ENCODE measurements at places on chromosomes 12 and 14.

- no peak for DNase-seq
Measured at GRCh38 chr14:99253890-99254289, 18.1 kb downstream of the BCL11B start.

- DNase-seq = no peak
Measured at GRCh38 chr12:125487336-125487735, 422.1 kb downstream of the AACS start.

DNA sequence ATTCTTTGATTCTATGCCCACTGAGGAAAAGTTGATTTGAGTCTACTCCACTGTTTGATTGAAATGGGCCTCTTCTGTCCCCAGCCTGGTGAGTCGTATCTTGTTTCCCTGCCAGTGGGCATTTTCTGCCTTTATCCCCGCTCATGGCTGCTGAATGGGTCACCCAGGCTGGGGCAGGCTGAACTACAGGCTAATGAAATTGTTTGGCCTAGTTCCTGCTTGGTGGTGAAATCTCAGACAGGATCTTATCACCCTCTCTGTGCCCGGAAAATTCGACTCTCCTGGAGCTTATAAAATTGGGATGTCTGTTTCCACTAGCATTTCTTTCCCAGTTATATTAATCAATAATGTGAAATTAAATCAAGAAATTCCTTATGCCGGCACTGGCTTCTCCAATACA is 65.0 kb downstream of the CHST11 start:
- DNase-seq = no peak

DNA sequence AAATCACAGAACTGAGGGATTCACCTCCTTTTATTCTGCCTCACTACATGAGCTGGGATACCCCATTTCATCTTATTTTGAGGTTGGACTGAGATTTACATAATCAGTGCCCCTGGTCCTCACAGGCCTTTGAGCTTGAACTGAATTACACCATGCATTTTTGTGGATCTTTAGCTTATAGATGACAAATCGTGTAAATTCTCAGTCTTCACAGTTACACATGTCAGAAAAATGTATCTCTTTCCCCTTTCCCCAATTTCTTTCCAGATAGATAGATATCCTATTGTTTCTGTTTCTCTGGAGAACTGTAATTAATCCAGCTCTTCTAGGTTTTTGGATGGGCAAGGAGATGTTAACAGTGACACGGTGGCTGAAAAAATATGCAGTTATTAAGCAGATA is 1778.9 kb upstream of the SEL1L start:
- DNase-seq = no peak

- no peak for DNase-seq
Measured at GRCh38 chr12:63006536-63006935, 71.6 kb upstream of the PPM1H start.

- no peak for DNase-seq
Measured at GRCh38 chr14:32075672-32076277, 1.3 kb upstream of the ARHGAP5 start.

DNA sequence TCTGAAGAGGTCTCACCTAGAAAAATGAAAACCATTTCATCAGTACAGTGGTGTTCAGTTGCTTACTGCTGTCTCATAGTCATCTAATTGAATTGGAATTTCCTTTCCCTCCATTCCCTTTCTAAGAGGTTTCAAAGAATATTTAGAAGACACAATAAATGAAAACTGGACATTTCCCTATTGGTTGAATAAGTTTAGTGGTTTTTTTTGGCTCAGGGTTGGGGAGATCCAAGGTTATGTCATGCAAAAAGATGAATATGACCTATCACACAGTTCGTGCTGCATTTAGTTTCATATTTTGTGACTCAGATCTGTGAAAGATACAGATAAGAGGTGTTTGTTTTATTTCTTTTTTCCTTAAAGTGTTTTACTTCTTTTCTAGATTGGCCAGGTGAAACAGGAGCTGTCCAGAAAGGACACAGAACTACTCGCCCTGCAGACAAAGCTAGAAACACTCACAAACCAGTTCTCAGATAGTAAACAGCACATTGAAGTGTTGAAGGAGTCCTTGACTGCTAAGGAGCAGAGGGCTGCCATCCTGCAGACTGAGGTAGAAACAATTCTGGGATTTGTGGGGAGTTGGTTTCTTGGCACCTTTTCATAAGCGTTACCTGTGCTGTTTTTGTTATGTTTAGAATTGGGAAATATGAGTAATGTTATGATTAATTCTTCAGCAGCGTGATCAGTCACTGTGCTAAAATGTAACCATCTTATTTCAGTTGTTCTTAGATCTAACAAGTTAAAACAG is 124.6 kb downstream of the ERC1 start:
- DNase-seq = no peak

DNA sequence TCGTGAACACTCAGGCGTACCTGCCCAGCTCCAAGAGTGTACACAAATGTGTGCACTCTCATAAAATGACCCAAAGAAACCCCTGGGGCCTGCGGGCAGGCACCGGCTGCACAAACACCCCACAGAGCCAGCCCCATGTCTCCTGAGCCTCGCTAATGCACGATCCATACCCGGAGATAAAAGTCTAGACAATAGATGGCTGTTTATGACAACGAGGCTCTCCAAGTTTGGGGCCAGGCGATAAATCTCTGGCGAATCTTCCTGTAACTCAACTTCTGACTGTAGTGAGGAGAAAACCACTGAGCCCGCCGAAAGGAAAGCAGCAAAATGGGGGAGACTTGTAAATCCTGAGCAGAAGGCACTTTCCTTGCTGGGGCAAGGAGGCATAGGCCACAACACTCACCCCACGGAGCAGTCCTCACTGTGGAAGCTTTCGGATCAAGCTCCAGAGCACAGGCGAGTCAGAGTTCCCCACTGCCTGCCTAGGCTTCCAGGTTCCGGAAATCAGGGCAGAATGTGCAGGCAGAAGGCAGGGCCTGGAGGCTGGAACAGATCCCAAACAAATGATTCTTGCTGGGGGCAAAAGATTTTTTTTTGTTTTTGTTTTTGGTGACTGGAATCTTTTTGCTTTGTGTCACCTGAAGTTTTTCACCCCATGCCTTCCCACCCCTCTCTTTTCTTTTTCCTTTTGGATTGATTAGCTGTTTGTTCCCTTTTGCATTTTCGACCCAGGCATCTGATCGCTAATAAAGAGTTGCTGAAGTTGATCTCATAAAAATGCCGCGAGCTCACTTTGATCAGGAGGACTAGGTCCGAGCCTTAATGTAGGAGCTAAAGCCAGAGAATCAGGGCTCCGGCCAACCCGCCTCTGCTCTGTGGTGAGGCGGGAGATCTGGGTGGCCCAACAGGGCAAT is 4.5 kb upstream of the HOXC11 start:
- no peak for DNase-seq

- no peak for DNase-seq
Measured at GRCh38 chr14:51993285-51993920, 4.1 kb downstream of the RTRAF start.

DNA sequence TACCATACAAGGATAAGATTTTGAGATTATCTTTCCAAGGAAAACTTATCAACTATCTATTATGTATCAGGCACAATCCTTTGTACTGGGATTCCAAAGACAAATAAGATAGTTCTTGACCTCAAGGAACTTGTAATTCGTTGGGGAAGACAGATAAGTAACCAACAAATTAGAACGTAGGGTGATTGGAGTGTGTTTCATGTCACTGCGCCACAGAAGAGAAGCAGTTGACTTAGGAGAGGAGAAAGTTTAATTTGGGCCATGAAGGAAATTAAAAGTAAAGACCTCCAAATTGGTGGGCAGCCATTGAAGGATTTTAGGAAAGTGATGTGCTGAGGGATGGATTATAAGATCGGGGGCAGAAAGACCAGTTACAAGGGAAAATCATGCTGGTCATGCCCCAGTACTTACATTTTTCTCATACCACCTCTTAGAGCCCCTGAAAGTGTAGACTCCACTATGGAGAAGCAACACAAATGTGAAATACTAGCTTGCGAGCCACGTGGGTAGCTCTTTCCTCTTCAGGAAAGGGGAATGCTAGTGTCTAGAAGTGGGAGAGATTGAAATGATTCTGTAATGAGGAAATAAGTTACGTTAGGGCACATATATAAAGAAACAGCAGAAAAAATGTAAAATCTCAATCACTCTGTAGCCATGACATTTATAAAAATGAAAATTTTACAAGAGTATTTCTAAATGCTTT is 148.7 kb downstream of the ETV6 start:
- DNase-seq = no peak

DNA sequence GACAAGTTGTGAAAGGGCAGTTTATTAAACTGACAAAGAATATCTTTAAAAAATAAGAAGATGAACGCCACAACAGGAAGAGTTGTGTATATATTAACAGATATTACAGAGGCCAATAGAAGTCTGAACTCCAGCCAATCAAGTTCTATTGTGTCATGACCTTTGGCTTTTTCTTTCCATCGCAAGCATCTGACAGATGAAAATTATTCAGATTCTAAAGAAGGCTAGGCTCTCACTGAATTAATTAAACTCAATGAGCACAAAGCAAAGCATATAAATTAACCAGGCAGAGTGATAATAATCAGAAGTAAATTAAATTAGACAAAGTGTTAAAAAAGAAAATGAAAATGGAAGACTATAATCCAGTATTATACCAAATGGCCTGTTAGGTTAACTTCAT is 62.0 kb upstream of the PYGL start:
- no peak for DNase-seq

GRCh38 chr14:58238252-58239243 is 6.1 kb upstream of the PSMA3 start:
- DNase-seq = no peak

- DNase-seq = no peak
Measured at GRCh38 chr14:50631408-50631821, 36.7 kb downstream of the SAV1 start.

DNA sequence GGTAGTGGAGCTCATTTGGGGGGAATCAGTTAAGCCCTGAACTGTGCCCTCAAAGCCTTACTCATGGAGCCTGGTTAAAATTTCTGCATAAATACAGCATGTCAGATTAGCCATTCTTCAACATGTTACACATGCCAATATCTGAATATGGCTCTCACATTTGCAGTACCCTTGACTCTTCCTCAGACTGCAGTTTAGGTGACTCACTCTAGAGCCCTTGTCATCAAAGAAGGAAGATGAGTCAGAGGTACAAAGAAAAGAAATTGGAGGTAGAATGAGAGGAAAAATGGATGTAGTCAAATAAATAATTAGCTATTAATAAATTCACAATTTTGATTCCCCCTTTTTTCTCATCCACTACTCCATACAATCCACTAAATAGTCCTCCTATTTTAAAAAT is 23.6 kb upstream of the OR4K2 start:
- no peak for DNase-seq

DNA sequence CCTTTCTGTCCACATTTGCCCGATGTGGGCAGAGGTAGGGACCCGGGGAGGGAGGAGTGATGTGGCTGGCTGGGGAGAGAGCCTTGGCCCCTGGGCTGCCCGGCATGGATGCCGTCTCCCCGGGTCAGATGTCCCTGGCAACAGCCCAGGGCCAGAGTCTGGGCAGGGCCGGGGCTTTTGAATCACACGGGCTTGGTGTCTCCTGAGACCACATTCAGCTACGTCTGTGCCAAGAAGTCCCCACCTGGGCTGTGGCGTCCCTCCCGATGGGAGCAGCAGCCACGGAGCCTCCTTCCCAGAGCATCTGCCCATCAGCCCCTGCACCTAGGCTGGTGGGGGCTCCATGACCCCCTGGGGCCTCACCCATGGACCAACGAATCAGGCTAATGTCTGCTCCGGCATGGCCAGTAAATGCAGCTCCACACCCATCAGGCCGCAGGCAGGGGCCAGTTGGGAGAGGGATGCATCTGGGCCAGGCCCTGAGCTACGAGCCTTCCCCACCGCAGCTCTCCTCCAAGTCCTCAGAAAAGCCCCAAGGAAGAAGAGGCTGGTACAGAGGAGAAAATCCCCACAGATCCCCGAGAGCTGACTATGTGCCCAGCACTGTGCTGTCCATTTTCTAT is 109.4 kb downstream of the RFLNA start:
- DNase-seq = no peak

DNA sequence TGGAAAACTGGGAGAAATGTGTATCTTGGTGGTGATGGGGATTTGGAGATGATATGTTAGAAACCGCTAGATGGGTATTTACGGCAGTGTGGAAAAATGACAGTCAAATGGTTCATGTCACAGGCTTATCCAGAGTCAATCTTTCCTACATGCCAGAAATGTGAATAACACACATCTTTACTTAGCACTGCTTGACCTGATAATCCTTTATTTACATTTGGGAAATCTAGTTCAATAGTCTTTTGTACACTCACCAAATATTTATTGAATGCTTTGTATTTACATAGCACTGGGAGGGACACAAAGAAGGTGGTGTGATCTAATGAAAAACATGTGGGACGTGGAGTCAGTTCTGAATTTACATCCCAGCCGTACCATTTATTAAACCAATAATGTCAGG is 208.2 kb downstream of the DIO2 start:
- DNase-seq = peak; percentile 64

GRCh38 chr12:3464561-3464960 is 26.4 kb upstream of the PRMT8 start:
- no peak for DNase-seq

- DNase-seq = peak; percentile 55
Measured at GRCh38 chr12:53999559-54000115, 324 bp upstream of the HOXC9 start.

DNA sequence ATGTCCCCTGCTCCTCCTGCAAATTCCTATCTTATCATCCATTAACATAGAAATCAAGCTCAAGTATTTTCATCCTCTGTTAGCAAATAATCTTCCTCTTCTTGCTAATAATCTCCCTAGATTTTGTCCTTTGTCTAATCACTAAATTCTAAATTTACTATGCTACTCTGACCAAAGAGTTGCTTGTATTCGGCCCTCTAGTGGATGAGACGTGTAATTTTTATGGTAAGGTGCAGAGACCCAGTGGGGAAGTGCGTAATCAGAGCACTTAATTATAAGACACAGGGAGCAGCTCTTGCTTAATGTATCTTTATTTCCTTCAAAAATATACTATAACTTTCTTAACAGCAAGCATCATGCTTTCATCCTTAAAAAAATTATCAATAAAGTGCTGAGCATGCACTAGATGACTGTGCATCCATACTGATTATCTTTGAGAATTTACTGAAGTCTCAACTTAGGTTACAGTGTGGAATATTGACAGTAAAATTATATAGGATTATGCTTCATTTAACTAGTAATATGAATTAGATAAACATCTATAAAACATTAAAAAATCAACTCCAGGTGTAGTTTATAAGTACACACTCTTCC is 212.6 kb downstream of the SLC16A7 start:
- no peak for DNase-seq

DNA sequence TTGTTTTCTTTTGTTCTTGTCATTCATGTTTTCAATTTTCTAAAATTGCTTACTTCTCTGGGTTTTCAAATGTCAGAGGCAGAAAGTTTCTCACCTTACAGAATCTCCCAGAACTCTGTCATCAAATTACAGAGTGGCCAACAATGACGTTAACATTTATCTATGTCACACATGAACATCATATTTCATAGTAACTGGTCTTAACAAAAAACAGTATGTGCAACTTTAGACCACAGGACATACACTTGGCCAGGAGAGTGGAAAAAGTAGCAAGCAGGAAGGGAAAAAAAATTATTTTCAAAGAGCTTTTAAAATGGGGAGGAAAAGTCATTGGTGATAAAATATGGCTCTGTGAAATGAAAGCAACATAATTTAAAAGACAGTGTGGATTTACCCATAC is 426.5 kb downstream of the MED13L start:
- DNase-seq = no peak

GRCh38 chr14:79924551-79924950 is 286.8 kb downstream of the DIO2 start:
- DNase-seq = no peak

- no peak for DNase-seq
Measured at GRCh38 chr12:18158774-18159557, 69.0 kb upstream of the RERGL start.

GRCh38 chr12:116397148-116397547 is 119.7 kb upstream of the MED13L start:
- no peak for DNase-seq

- no peak for DNase-seq
Measured at GRCh38 chr12:1533205-1533601, 61.2 kb downstream of the FBXL14 start.
